ENCODE measurements at places on chromosomes 2 and 18.

- no peak for DNase-seq
Measured at GRCh38 chr2:41334159-41334558, 713.7 kb upstream of the PKDCC start.

DNA sequence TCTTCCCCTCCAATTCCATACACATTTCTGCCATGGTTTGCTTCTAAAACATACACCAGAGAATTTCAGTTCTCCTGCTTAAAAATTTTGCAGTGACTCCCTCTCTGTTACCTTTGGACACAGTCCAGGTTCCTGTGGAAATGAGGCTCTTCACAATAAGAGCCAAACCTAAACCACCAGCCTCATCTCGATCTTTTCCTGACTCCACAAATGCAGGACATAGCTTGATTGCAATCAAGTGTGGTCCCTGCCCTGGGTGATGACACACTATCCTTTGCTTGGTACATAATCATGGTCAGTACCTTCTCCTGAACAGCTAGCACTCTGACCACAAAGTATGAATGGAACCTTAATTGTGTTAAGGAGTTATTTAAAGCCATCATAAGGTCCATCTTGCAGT, 134.9 kb upstream of the CHAC2 start:
- DNase-seq: no peak

GRCh38 chr2:10796703-10797102, 15.9 kb downstream of the PDIA6 start:
- no peak for DNase-seq

- DNase-seq: no peak
Measured at GRCh38 chr2:33559328-33559727, 39.8 kb downstream of the FAM98A start.
